ENCODE measurements at places on chromosomes 2 and 18.

- DNase-seq = peak; percentile 77
These were observed 35.5 kb upstream of the TTR start for GRCh38 chr18:31555971-31556747.

DNA sequence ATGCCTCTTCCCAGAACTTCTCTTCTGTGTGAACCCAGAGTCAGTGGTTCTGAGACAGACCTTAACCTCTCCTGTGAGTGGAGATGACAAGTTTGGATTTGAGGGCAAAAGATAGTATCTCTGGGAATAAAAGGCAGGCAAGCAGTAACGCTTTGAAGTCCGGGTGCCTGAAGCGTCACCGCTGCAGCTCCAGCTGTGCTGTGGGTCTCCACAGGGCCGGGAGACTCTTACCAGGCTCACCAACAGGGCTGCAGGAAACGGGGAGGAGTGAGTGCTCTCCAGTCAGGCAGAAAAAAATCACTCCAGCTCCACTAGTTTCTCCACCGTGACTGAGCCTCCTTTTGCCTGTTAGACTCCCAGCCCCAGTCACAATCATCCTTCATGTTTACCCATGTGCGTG lies 79.7 kb upstream of the MAP4K4 start:
- DNase-seq = peak; percentile 69

DNA sequence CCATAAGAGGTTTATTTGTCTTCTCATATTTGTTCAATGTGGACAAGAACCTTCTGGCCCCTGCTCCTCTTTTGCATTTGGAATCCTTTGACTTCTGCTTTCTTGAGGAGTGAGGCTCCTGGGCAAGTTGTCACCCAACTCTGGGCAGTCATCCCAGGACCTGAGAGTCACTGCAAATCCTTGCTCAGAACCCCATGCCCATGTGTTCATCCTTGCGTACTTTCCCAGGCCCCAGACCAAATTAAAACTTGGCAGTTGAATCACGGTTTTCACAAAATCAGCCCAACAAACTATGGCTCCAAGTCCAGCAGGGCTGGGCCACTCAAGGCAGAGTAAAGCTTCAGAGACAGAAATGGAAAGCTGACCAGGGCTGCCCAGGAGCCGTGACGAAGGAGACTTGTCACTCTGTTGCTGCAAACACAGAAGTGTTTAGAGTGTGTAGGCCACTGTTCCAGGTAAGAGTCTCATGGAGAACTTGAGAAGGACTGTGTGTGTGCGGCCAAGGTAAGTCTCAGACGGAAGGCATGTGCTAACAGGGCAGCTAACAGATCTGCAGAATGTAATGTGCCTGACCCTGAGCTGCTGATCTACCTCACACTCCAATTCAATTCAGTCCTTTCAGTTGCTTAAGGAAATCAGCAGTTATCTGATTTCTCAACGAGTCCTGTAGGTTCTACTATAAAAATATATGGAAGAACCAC lies 549.4 kb upstream of the HS6ST1 start:
- DNase-seq = no peak

GRCh38 chr2:111702804-111703196 lies 181.2 kb downstream of the ANAPC1 start:
- DNase-seq = no peak

- DNase-seq = no peak
These were observed 221.2 kb downstream of the TGIF1 start for GRCh38 chr18:3671176-3671575.

- no peak for DNase-seq
These were observed 1090.2 kb downstream of the SUCLG1 start for GRCh38 chr2:83368916-83369315.

GRCh38 chr18:10850216-10850615 lies 299.2 kb downstream of the PIEZO2 start:
- DNase-seq = no peak

- no peak for DNase-seq
These were observed 103.7 kb downstream of the CCDC85A start for GRCh38 chr2:56287508-56287907.

GRCh38 chr18:59639821-59640220 lies 57.4 kb downstream of the CCBE1 start:
- no peak for DNase-seq

- no peak for DNase-seq
These were observed 791.0 kb upstream of the RAB6C start for GRCh38 chr2:129188451-129188850.

DNA sequence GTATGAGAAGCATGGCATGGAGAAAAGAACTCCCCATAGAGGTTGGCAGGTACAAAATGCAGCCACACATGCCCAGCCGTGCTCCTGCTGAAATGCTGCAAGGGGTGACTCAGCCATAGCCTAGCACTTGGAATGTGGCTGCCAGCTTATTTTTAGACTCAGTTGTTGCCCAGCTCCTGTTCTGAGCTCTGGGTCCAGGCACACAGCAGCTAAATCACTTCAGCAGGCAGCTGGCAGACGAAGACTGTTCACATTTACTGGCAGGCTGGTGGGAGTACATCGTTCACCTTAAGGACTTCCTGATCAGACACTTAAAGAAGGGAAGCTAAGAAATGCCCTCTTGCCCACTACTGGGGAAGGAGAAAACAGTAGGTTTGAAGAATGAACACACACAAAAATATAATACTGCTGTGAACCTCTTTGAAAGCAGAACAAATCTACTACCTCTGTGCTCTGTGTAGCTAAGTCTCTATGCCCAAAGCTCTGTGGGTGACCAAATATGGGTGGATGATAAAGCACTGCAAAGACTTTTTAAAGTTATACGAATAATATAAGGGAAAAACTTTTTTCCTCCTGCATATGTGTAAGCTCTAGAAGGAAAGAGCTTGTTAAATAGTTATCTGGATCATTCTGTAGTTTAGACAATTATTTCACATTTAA lies 146.1 kb downstream of the LNPK start:
- DNase-seq = no peak

GRCh38 chr2:120796094-120796493 lies 60.4 kb downstream of the GLI2 start:
- DNase-seq = no peak

DNA sequence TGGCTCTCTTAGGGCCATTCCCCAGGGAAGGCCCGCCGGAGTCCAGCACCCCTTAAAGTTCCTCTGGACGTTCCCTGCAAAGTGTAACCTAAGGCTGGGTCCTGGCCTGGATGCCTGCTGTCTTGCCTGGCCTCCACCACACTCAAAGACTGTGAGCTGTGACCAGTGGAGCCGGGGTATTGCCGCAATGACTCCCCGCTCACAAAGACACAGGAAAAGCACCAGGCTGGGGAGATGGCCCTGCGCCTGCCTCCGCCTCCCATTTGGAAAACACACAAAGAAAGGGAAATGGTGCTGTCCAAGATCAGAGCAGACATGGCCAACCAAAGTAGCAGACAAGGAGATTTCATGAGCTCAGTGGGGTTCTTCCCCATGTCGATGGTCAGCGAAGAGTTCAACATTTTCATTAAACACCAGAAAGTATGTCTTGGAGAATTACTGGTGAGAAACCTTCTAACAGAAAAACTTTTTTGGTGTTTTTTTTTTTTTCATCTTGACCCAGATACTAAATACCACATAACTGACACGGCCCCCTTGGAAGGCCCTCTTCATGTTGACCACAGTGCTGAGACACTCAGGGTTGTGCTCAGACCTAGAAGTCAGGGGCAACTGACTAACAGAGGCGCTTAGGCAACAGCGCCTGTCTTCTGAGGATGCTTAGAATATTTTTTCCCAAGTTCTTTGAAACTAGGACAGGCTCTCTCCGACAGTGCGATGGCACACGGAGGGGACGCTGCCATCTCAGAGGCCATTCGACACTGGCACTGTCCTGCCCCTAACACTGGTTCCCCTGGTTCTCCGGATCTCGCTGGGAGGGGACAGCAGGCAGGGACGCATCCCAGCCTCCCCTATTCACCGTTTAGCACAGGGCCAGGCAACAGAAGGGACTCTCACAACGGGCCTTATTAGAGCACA lies 226.4 kb upstream of the ID2 start:
- no peak for DNase-seq

- no peak for DNase-seq
These were observed 193.5 kb downstream of the MYO3B start for GRCh38 chr2:170371231-170371998.

DNA sequence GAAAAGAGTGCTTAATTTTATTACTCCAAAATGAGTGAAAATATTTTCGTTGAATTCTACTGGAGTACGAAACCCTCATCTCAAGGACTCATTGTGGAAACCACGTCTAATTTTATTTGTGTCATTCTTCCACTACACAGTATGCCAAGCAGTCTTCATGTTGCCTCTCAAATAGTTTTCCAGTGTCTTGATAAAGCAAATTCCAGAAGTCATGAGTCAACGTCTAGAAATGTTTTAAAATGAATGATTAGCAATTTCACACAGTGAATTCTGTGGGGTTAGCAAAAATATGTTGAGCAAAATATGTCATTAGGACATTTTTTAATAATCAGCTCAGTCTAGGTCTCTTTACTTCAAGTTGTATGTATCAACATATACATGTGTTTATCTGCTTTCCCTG lies 865.5 kb downstream of the DSC3 start:
- DNase-seq = no peak

DNA sequence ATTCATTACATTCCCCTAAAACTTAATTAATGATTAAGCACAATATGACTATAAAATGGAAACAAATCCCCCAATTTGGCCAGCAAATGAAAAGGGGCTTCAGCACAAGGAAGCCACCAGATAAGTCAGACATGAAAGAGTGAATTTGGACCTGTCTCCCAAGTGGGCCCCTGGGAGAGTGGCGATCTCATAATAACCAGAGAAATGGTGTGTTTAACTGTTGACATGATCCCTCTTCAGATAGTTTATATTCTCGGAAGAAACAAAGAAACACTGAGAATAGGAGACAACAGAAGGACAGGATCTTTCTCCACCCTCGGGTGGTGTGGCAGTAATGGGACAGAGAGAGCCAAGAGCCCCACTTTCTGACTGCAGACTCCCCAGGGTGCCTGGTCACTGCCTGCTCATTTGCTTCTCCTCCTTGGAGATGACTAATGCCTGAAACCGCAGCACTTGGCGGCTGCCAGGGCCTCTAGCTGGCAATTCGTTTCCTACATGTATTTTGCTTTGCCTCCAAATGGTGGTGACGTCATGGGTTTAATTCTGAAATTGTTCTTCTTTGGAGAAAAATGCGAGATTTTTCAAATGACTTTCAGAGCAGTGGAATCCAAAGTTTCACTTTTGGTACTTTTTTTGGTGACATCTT lies 46.4 kb upstream of the SPP2 start:
- DNase-seq = peak; percentile 74

Data from lung microvascular endothelial cell (primary cell).